ENCODE measurements at places on chromosomes 1 and 21. TPM values are rescaled to one million over a fixed set of nuclear protein-coding genes. Genes with fewer than 3 reads are reported as not detected.

The GBP6 gene
- total RNA-seq, result not detected

The TTC34 gene
- 0.60 TPM for total RNA-seq

The BACH1 gene
- total RNA-seq, result 85.4 TPM

The S100A12 gene
- total RNA-seq, result not detected

The SLC1A7 gene
- not detected for total RNA-seq

The ARID4B gene
- 26.5 TPM for total RNA-seq

- no peak for DNase-seq
Observed at GRCh38 chr1:241821363-241821762, 26.6 kb upstream of the EXO1 start.

DNA sequence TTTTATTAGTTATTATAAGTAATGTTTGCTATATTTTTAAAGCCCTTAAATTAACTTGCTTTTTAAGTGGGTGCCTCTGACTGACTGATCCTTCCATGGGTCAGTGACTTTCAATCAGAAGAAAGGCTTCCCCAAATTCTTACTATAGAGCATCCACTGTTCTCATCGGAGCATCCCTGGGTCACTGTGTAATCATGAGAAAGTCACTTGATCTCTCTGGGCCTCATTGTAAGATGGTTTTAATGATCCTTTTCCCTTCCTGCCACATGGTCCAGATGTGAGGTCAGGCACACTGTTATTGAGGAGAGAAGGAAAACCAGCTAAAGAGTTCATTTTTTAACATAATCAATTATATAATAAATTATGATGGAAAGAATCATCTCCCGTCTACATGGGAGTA, 11.0 kb upstream of the NBL1 start:
- DNase-seq, result no peak

GRCh38 chr1:24009406-24009805, 29.3 kb upstream of the SRSF10 start:
- no peak for DNase-seq

DNA sequence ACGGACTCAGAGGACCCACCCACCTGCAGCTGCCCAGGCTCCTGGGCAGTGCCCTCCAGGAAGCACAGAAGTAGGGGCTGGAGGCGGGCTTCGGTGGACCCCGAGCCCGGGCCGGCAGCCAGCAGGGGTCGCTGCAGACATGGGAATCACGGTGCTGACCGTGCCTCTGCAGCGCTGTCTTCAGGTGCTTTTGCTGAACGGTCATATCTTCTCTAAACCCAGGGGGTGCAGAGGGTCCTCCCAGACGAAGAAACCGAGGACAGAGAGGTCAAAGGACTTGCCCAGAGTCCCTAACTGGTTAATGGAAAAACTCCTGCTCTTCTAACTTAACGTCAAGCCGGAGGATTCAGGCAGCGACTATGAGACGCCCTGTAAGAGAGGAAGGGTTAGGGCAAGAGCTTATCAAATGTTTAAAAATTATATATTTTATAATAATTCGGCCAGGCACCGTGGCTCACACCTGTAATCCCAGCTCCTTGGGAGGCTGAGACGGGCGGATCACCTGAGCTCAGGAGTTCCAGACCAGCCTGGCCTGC, 21.5 kb upstream of the LEFTY2 start:
- DNase-seq, result no peak

DNA sequence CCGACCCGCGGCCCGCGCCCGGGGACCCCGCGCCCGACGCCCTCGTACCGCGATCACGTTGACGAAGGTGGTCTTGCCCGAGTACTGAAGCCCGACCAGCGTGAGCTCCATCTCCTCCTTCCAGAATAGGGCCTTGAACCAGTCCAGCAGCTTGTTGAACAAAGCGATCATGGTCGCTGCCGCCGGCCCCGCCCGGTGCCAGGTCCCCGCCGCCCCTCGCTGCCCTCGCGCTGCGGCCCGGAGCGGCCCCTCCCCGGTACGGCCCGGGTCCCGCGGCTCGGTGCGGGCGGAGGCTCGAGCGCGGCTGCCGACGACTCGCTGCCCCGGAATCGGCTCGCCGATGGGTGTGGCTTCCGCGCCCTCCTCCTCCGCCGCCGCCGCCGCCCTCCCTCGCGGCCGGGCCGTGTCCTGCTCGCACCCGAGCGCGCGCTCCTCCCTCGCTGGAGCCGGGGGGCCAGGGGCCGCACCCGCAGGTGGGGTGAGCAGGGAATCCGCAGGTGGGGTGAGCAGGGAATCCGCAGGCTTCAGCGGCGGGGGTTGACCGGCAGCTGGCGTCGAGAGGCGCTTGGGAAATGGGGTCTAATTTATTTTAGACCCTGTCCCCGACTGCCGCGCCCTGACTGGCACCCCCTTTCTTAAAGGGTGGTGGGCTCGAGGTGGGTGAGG, at the start of gene ARL8A:
Gene ARL8A (minus strand): TSS at position 336 of the 666 bp plus-strand sequence. CDS start 165 bp downstream, at position 171.
- DNase-seq, result no peak

GRCh38 chr1:25743164-25744139, 56.5 kb upstream of the SELENON start:
- DNase-seq, result no peak

DNA sequence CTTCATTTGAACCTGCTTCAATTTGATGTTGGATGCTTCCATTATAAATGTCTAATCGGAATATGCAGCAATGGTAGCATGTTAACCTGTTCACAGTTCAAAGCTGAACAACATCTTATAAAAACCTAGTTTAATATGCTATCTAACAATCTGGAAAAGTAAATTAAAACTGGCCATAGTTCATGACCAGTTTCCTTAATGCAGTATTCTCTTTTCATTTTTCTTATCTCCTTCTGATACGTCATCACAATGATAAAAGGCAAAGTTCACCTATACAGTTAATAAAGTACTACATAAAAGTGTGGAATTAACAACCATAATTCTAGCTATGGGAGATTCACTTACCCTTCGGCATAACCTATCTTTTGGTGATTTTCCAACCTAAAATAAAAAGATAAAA, 65.1 kb downstream of the IARS2 start:
- DNase-seq, result no peak

DNA sequence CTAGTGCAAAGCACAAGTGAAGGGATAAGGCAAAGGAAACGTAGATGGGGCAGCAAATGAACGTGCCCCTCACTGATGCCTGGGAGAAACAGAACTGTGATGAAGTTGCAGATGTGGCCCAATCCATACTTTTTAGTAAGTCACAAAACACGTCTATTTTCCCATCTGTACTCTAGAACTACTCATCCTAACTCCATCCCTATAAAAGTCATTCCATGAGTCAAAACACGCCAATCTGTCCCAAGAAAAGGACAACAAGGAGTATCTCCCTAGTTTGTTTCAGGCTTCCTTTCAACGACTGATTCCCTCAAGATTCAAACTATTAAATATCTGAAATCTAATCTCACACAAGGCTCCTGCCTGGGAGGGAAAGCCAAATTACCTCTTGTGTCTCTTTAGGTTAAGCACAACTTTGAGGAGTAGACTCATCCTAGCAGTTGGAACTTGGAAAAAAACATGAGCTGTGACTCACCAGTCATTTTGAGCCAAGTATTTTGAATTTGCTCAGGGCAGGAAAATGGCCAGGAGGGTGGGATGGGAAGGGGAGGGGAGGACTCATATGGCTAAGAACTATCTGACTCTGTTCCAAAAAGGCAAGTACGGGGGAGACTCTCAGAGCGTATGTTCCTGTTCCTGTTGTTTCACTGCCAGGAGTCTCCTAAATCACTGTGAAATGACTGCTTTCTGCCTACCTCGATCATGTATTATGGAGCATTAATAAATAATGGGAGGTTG, 214.5 kb upstream of the CAMK1G start:
- no peak for DNase-seq

- DNase-seq, result no peak
Observed at GRCh38 chr1:167837326-167837725, 76.6 kb downstream of the ADCY10 start.

DNA sequence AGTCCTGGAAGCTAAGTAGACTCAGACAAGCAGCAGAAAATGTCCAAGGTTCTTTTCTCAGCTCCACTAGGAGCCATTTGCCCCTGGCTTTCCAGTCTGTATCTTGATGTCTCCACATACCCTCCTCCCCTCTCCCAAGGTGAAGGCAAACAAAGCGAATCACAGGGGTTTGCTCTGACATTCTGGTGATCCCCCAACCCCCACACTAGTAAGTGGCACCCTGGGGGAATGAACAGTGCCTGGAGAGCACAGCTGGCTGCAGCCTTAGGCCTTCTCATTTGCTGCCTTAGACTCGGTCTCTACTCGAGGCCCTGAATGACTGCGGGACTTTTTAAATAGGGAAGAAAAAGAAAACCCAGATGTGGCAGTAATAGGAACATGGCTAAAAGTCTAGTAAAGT, 15.3 kb downstream of the ERI3 start:
- no peak for DNase-seq

DNA sequence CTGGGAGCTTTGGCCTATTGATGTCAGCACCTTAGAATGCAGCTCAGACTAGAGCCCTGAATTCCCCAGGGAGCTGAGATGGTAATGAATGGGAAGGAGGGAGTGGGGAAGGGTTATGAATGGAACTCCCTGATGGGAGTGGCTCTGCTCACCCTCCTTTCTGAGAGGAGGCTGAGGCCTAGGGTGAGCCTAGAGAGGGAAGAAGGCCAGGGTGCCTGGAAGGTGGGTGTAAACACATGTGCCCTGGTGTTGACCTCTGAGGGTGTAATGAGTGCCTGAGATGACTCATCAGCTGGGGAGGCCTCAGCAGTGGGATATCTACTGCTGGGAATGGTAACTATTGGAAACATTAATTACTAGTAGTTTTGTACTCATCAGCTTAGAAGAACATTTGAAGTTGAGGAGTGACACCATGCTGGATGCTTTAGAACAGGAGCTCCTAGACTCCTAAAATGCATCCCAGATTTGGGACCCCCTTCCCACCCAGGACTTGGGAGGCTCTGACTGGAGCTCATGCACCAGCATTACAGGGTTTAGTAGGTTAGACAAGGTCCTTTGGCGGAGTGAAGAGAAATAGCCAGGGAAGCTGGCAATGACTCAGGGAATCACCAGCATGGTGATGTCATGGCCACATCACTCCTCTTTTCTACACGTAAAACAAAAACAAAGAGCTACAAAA, 16.0 kb upstream of the PIGV start:
- no peak for DNase-seq

- DNase-seq, result no peak
Observed at GRCh38 chr1:27668121-27668807, 3.7 kb downstream of the IFI6 start.

DNA sequence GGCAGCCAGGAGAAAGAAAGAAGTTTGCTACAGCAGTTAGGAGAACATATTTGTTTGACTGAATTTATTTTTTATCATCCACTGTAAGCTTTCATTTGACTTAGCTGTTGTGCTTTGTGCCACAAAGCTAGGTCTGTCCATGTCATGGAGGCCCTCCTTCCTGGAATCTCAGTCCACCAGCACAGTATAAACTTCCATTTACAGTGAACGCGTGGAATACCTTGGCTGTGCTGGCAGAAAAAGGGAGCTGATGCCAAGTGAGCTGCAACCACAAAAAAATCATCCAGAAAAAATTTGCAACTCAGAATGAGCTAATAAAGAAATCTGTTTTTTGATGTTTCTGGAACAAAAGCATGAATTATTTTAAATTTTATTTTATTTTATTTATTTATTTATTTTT, 72.6 kb downstream of the ATP6V1G3 start:
- DNase-seq, result no peak

DNA sequence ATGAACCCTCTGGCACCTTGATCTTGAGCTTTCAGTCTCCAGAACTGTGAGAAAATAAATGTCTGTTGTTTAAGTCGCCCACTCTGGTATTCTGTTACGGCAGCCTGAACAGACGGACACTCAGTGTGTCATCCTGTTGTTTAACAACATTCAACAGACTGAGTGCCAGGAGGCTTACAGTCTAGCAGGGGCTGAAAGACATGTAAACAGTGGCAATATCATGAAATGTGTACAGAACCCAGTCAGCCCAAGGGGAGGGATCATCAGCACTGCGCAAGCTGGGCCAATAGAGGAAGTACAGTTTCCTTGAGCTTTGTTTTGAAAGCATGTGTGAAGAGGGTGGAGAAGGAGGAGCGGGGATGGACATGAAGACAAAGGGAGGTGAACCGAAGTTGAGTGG, 13.6 kb downstream of the DIP2A start:
- no peak for DNase-seq

DNA sequence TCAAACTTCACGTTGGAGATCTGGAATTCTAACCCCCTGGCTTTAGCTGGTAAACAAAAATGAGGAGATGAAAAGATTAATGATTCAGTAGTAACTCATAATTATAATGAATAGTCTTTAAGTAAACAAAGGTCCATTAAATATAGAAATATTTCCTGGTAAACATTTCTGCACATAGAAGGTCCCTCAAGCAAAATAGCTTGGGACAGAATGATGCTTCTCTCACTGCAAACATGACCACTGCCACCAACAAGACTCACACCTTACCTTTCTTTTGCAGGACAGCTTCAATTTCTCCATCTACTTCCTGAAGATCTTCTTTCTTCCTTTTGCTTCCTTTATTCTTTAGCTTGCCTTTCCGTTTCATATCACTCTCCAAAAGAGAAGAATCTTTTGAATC, 25.2 kb downstream of the NVL start:
- DNase-seq, result no peak

- DNase-seq, result no peak
Observed at GRCh38 chr1:219882096-219882495, 46.3 kb downstream of the SLC30A10 start.

DNA sequence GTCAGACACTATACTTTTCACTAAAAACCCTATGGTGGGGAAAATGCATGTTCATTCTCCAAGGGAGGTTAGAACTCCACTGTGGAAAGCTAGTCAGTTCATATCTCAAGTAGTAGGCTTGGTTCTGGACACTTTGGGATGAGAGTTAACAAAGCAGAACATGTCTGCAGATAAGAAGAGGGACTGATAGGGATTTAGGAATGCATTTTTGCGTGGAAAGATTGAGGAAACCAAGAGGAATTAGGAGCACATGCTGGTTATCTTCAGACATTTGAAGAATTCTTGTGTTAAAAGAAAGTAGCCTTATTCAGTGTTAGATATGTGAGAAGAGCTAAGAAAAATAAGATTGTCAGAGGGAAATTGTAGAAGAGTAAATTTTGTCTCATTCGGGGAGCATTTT, 1.2 kb upstream of the GRIK1 start:
- no peak for DNase-seq

- DNase-seq, result no peak
Observed at GRCh38 chr1:20660847-20661206, 342 bp downstream of the DDOST start.

Data from chondrocyte (in vitro differentiated cells).